ENCODE measurements at places on chromosomes 5 and 9. TPM values are rescaled to one million over a fixed set of nuclear protein-coding genes. Genes with fewer than 3 reads are reported as not detected.

The ANKRD55 gene
- polyA plus RNA-seq: 0.63 TPM

The SPEF2 gene
- 52.8 TPM for polyA plus RNA-seq

The ZNF483 gene
- polyA plus RNA-seq: 2.0 TPM

The APBA1 gene
- 11.8 TPM for polyA plus RNA-seq

The SLIT3 gene
- polyA plus RNA-seq: 39.5 TPM

The BRD8 gene
- 188 TPM for polyA plus RNA-seq

The SKIC3 gene
- polyA plus RNA-seq: 64.7 TPM

The SEC61B gene
- polyA plus RNA-seq: 137 TPM

The CSF1R gene
- 23.4 TPM for polyA plus RNA-seq

- no peak for DNase-seq
Measured at GRCh38 chr5:135541807-135542502, 6.2 kb upstream of the NEUROG1 start.

GRCh38 chr5:25701936-25702335, 1057.2 kb upstream of the CDH10 start:
- DNase-seq: no peak

- DNase-seq: no peak
Measured at GRCh38 chr5:116378007-116378776, 196.4 kb downstream of the SEMA6A start.

DNA sequence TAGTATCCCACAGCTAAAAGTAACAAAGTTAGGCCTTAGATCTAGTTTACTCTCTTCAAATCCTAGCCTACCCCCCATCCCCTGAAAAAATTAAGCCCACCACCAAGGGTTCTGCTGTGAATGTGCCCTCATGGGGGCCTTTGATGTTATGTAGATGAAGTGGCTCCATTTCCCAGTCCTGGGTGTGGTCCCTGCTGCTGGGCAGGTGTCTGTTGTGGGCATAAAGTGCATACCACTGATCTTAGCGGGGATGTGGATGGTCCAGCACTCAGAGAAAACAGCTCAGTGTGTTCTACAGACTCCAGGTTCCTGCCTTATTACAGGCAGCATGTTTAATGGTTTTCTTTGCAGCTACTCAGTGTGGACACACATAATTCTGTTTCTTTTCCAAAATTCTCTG, 1.9 kb downstream of the PCBD2 start:
- no peak for DNase-seq

- no peak for DNase-seq
Measured at GRCh38 chr5:179462040-179462439, 88.3 kb upstream of the RUFY1 start.

GRCh38 chr9:114177423-114178064, 22.2 kb downstream of the COL27A1 start:
- no peak for DNase-seq

DNA sequence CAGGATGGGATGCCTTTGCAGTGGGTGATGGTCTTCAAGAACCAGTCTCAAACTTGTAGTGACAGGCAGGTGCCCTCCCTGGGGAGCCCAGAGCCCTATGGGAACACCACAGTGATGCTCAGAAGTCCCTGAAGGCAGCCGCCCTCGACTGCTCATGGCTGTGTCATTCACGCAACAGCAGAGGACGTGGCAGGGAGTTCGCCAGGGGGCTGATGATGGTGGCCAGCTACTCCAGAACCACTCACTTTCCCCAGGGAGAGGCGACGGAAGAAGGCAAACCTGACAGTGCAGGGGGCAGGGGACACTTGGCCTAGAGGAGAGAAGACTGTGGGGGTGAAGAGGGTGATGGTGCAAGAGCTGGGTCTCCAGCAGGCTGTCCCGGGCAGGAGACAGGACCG, 4.0 kb downstream of the IL13 start:
- no peak for DNase-seq

- no peak for DNase-seq
Measured at GRCh38 chr9:92963831-92964606, 16.7 kb downstream of the FGD3 start.

GRCh38 chr5:115423541-115423940, 121.0 kb downstream of the FEM1C start:
- DNase-seq: no peak

GRCh38 chr9:97411789-97412625, at the start of gene TDRD7:
TDRD7 (plus strand) TSS chr9:97412096; CDS start chr9:97428466, 16,370 bp downstream.
- DNase-seq: peak; percentile 83

DNA sequence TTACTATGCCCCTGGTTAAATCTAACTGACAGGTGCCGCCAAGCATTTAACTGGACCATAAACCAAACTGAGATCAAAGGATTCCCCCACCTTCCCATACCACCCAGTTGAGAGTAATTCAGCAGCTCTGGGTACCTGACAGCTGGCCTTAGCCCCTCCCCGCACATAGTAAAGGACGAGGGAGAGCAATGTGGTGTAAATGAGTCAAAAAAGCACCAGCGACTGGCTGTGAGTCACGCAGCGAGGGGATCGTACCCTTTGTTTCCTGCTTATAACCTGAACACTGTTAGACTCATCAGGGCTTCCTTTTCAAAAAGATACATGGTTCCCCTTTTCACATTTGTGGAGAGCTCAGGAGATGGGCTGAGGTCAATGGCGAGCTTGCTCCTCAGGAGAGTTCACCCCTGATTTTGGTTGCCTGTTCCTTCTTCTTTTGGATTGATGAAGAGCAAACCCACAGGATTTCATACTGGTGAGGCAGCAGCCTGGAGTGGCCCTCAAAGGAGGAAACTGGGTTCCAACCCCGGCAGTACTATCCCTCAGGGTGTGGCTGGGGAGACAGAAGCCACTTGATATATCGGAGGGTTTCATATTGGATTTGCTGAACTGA, 71.5 kb downstream of the ANKRD33B start:
- DNase-seq: no peak

DNA sequence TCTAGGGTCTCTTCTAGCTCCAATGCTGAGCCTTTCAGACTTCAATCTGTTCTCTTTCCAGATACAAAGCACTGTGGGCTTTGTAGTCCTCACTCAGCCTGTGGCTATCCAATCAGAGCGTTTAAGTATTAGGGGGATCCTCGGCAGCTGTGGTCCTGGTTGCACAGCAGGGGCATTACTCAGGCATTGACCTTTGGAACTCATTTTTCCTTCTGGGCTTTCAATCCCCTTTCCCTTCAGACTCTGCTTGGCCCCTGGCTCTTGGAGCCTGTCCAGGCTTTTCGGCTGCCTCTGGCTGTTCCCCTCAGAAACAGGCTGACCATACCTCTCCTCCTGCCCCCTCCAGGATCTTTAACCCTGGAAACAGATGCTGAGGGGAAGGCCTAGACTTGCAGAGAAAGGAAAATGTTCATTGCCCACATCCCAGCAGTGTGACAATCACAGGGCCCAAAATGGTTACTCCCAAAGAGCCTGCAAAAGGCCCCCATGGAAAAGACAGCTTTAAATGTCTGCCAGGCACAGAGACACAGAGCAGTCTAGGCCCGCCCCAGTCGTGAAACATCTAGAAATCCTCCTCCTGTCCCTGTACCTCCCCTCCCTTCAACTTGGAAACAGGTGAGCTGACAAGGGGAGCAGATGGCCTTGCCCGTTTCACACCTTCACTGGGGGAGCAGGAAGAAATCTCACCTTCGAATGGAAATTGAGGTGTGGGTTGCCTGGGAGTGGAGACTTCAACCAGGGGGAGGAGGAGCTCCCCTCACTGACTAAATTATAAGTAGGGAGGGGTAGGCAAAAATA, 13.7 kb downstream of the C1QTNF2 start:
- DNase-seq: no peak

GRCh38 chr5:87229780-87230179, 37.9 kb upstream of the RASA1 start:
- DNase-seq: no peak

GRCh38 chr5:136453986-136454758, 88.8 kb upstream of the TRPC7 start:
- DNase-seq: no peak

DNA sequence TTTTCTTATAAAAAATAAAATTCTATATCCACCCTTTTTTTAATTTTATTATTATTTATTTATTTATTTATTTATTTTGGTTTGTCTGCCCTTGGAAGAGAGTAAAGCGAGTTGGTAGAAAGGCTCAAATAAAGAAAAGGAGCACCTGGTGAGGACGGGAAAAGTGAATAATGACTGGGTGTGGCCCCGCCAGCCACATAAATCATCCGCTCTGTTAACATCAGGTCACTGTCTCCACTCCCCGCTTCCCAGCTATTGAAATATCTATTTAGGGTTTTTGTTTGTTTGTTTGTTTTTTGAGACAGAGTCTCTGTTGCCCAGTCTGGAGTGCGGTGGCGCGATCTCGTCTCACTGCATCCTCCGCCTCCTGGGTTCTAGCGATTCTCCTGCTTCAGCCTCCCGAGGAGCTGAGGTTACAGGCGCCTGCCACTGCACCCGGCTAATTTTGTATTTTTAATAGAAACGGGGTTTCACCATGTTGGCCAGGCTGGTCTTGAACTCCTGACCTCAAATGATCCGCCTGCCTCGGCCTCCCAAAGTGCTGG, 844 bp downstream of the POLR3G start:
- no peak for DNase-seq

GRCh38 chr9:73059247-73059646, 92.4 kb upstream of the ANXA1 start:
- DNase-seq: no peak

- DNase-seq: peak; percentile 88
Measured at GRCh38 chr5:43840424-43841125, 237.6 kb downstream of the NNT start.

- DNase-seq: no peak
Measured at GRCh38 chr5:142884029-142884428, 113.9 kb downstream of the ARHGAP26 start.

- DNase-seq: peak; percentile 20
Measured at GRCh38 chr5:110376281-110376951, 350.1 kb downstream of the TMEM232 start.

GRCh38 chr5:179886190-179886911, 21.3 kb downstream of the TBC1D9B start:
- no peak for DNase-seq

DNA sequence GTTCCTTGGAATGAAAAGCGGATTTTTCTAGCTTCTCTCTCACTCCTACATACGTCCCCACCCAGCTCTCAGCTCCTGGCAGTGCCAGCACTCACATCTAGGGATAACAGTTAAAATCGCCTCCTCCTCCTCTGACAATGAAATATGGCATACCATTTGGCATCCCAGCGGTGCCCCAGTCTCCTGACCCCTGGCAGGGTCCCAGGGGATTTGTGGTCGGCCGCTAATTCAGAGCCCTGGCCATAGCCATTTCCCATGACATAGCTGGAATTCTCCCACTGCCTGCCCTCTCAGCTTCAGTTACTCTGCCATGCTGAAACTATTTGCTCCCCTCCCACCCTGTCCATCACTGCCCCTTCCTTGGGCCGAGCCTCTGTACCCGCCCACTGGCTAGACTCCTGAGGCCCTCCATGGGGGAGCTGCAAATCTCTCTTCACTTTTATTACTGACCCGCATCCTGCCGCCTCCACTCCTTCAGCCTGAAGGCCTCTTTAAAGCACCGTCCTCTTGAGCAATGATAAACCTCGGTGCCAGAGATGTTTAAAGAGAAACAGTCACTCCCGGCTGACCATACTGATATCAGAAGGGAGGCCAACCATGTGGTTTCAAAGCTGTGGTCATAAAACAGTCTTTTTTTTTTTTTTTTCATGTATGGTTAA, 139.8 kb downstream of the SLIT3 start:
- DNase-seq: peak; percentile 82

DNA sequence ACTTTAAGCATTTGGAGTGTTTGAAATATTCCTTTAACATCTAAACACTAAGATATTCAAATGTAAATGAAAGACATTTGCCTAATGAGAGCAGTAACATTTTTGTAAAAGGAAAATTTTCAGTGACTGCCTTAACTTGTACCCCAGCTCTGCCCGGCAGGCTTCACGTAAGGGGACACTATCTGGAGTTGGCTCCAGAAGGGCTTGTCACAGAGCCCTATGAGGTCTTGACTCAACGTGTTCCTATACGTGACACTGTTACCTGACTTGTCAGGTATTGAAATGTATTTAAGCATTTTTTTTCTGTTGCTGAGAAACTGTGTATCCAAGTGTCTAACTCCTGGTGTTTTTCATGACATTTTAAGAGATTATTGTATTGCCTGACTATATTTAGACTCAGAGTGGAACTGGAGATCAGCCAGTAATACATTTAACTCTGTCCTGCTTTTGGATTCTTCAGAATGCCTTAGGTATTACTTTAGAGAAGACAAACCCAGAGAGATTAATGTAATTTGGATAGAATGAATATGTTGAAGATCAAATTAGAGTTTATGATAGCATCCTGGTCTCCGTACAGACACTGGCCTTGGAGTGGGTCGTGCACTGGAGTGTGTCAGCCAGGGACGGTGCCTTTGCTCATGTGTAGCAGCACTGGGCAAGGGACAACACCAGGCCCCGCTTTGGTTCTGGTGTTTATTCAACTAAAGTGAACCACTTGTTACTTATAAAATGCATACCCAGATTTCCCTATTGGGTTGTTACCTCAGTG, 34.6 kb upstream of the PHF2 start:
- no peak for DNase-seq

- no peak for DNase-seq
Measured at GRCh38 chr5:119404033-119404432, 48.2 kb downstream of the TNFAIP8 start.

GRCh38 chr5:131999441-132000240, 11.8 kb downstream of the ACSL6 start:
- DNase-seq: no peak

DNA sequence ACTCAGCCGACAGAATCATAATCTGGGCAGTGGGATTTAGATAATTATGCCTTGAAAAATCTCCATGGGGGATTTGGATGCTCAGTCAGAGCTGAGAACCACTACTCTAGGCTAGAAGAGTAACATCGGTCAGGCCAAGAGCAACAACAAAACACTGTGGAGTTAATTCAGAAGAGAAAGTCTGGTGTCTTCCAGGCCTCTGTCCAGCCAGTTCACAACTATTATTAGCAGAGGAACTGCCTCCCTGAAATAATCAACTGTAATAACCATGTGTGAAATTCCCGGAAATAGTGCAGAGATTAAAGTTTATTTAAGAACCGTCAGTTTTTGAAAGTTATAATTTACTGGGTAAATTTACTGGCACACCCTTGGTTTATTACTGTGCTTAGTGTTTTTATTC, 8.2 kb upstream of the MARCHF3 start:
- no peak for DNase-seq

GRCh38 chr5:746258-746761, 38.2 kb downstream of the ZDHHC11B start:
- no peak for DNase-seq

DNA sequence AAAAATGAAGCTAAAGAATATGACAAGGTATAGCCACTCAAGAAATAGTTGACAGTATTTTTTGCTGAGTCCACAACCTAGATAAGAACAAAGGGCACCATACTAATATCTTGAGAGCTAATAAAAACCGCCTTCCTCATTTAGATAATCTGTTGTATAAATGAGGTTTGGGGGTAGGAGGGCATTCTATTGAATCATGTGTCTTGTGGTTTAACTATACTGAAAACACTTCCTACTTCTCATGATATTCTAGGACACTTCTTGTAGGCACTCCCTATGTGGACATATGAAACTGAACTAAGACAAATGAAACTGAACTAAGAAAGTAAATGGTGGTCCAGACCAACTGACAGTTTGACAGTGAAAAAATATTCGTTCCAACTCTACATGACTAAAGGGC, 1268.5 kb upstream of the C9orf72 start:
- no peak for DNase-seq

All from right lung (tissue), 10 donors.